Occipital lobe (tissue), 3 donors: ENCODE measurements at places on chromosomes 2 and 18. TPM values are rescaled to one million over a fixed set of nuclear protein-coding genes. Genes with fewer than 3 reads are reported as not detected.

GRCh38 chr2:75527676-75528075 lies 33.1 kb downstream of the EVA1A start:
- DNase-seq = no peak

The GPC1 gene
- total RNA-seq = 37.3 TPM

DNA sequence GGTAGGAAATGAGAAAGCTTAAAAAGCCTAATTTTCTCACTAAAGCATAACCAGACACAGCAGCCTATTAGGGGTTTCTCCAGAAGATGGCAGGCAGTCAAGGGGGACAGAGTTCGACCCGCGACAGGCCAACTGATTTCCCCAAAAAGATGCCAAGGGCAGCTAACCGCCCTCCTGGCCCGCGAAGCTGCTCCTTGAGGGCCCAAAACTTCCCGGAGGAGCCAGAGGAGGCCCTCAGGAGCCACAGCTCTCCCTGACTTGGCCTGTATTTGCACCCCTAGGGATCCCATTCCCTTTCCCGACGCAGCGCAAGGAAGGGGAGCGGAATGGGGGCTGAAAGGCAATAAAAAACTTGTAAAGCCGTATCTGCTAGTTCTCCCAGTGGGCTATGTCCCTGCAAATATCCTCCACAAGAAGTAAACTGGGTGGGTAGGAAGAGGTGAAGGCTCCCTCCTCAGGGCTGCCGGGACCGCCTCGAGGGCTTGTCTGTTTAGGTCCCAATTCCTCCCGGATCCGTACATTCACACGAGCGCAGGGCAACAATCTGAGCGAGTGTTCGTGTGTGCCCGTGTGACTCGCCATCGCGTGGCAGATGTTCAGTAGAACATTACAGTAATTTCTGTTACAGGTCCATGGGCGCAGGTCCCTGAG lies 756 bp upstream of the NAGK start:
- DNase-seq = no peak

GRCh38 chr2:34737146-34737545 lies 1138.0 kb upstream of the FAM98A start:
- no peak for DNase-seq

- no peak for DNase-seq
Observed at GRCh38 chr2:202965810-202966460, 48.7 kb upstream of the NBEAL1 start.

DNA sequence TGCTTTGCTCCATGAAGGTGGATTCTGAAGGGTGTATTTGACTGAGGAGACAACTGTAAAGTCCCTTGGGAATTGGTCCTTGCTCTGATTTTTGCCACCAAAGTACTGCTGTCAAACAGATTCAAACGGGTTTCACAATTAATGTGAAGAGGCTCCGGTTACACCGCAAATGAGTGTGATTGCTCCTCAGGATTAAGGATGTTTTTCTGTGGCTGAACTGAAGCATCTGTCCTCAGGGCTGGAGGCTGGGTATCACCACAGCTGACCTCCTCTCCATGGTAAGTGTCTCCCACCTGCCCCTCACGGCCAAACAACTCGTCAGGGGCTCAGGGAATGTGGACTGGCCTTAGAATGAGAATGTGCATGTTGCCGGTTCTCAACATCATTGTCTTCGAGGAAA lies 130.4 kb upstream of the NDUFV2 start:
- DNase-seq = no peak

- no peak for DNase-seq
Observed at GRCh38 chr18:41034413-41034812, 920.6 kb upstream of the PIK3C3 start.

DNA sequence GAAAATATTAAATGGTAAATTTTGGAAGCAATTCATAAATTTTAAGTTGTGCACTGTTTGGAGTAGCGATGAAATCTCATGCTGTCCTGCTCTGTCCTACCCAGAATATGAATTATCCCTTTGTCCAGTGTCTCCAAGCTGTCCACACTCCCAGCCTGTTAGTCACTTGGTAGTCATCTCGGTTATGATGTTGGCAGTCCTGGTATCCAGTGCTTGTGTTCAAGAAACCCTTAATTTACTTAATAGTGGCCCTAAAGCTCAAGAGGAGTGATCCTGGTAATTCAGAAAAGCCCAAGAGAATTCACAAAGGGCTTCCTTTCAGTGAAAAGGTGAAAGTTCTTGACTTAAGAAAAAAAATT lies 71.8 kb upstream of the STAM2 start:
- DNase-seq = no peak

DNA sequence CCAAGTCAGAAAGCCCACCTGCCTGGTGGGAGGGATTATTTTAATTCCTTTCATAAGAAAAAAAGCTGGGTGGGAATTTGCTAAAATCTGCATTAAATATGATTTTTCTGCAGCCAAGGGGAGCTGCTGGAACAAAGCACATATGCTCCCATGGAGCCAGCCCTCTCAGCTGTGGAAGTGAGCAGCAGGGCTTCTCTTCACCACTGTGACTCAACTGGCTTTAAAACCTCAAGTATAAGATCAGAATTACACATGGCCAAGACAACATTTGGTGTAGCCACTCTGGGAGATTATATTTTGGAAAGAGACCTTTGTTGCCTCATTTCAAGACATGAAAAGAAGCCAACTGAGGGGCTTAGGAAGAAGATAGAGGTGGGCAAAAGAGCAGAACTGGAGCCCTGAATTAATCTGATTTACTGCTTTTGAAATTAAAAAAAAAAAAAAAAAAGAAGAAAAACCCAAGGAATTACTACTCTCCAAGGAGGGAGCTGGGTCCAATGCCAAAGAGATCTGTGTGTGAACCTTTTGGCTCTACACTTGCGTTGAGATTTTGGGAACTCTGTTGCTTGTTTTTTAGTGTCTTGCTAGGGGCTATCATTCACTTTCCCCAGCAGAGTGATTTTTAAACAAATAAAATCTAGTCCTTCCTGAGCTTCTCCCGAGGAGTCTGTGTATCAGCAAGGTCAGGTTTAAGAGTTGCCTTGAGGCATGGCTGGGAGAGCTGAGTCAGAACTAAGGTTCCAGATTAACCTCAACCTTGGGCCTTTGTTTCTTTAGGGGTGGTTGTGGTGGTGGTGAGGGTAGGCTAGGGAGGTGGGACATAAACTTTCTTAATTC lies 6.0 kb downstream of the LHCGR start:
- no peak for DNase-seq

The ZNF407 gene
- total RNA-seq = 31.4 TPM

DNA sequence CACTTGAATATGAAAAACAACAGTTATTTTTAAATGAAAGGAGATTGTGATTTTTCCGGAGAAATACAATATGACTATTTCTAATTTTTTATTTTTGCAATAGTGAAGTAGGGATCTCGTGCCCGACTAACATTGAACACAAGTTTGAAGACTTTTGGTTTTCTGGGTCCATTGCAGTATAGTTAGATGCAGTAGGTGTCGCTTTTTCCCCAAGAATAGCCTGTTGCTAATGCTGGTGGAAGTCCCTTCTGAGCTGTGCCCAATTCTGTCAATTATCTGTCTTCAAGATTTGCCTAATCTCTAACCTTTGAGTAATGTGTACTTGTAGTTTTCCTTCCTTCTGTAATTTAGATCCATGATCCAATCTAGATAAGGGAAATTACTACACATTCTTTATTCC lies 36.5 kb downstream of the SEMA4F start:
- DNase-seq = no peak

- DNase-seq = no peak
Observed at GRCh38 chr2:228827056-228827700, 443.9 kb downstream of the PID1 start.

DNA sequence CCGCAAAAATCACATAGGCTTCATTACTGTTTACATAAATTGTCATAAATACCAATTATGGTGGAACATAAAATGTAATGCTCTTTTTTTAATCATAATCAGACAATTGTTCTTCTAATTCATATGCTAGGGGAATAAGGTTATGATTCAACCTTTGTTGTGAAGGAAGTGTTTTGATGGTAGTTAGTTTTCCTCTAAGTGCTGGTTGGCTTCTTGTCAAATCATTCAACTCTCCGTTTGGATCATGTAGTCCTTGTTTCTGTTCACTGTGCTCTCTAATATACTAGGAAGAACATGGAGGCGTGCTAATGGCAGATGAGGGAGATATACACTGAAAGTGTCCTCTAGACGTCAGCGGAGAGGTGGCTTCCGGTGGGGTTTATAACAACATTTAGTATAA lies 1938.0 kb upstream of the PIK3C3 start:
- DNase-seq = no peak

- DNase-seq = no peak
Observed at GRCh38 chr2:237743561-237744269, 54.9 kb upstream of the RBM44 start.

- DNase-seq = no peak
Observed at GRCh38 chr2:120291401-120292311, 39.0 kb downstream of the RALB start.

DNA sequence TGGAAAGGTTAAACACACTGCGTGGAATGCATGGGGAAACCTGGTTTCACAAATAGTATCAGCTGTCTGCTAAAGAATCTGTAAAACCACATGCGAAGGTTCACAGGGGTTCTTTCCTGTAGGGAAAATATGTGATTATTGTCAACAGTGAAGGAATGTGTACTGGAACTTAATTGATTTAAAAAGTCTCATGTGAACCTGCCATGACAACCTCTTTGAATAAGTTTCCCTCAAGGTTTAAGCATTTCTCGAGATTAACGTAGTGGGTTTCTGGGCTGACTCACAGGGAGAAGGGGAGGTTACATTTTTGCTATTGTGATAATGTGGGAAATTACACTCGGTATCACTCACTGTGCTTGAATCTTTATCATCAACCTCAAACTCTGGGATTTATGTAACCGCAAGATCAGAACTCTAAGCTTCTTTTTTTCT lies 28.2 kb upstream of the IL1R1 start:
- no peak for DNase-seq
